ENCODE measurements at places on chromosomes 5 and 9.

DNA sequence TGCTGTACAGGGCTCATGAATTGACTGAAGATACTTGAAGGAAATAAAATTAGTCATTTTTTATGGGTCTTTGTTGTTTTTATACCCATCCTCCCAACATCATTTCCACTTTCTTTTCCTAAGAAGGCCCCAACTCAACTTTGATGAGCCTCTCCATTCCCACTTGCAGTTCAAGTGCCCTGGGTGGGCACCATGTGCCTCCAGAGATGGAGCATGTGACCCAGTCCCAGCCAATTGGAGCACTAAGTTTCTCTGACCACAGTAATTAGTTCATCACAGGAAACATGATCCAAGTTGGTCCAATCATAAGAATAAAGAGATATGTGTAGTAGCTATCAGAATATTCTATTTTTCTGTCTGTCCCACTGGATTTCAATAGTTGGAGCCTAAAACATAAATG, 46.9 kb downstream of the HTR4 start:
- DNase-seq: no peak

- no peak for DNase-seq
Observed at GRCh38 chr9:85505612-85506011, 236.1 kb downstream of the AGTPBP1 start.

- peak; percentile 57 for DNase-seq
Observed at GRCh38 chr5:148740966-148741742, 85.3 kb upstream of the ADRB2 start.

- DNase-seq: no peak
Observed at GRCh38 chr5:38540314-38540713, 16.1 kb downstream of the LIFR start.

DNA sequence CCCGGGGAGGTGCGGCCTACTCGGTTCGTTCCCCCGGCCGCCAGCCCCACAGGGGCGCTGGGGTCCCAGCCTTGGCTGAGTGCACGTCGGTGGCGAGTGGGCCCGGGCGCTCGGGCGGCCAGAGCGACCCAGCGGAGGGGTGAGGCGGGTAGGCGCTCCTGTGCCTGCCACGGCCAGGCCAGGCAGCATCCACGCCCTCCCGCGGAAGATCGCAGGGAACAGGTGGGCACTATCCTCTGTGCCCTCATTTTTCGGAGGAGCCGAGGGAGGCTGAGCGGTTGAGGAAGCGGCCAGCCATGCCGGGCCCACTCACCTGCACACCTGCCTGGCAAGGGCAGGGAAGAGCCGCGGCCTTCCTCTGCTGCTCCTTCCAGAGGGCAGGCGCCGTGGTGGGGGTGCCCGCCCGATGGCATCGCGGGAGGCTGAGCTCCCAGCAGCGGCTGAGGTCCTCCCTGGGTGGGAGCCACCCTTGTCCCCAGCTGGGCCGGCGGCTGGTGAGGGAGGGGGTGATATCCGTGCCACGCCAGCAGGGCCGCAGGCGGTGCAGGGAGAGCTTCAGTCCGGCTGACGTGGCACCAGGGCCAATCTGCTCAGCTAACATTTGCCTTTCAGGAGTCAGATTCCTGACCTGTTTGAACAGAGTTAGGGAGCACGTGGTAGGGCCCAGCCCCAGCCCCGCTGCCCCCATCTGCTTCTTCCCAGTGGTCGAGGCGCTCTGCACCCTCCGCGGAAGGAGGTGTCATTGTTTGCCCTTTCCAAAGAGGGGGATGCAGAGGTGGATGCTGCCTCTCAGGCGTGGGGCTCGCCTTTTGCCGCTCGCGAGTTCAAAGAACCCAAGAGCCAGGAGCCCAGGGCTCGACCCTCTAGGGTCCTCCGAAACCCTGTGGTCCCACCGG, 1.6 kb upstream of the SEC16A start:
- DNase-seq: peak; percentile 51

- no peak for DNase-seq
Observed at GRCh38 chr5:142412581-142412980, 87.8 kb upstream of the SPRY4 start.

- DNase-seq: no peak
Observed at GRCh38 chr5:149453618-149454415, 74.7 kb upstream of the IL17B start.

DNA sequence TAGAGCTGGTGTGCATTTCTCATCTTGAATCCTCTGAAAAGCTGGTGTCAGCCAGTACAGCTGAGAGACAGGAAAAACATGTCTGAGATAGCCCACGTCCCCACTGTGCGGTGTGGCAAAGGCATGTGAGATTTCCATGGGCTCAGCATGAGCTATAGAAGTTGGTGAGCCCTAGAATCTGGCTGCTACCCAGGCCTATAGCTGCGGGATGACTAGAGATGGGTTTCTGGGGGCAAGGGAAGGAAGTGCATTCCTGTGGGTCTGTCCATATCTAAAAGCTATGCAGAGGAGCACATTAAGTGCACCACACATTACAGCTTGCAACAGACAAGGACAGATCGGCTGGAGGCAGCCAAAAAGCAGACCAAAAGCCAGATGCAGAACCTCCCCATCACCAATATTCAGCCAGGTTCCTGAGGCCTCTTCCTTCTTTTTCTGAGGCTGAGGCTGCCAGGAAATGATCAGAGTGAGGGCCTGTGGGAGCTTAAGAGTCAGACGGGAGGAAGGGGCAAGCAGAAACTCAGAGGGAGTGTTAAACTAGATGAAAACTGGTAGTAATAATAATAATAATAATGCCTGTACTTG, 55.8 kb upstream of the RANBP3L start:
- no peak for DNase-seq

GRCh38 chr5:115509547-115509946, 35.0 kb downstream of the FEM1C start:
- no peak for DNase-seq

Measured in NCI-H526 (cell line).